ENCODE measurements at places on chromosomes 3 and 15.

DNA sequence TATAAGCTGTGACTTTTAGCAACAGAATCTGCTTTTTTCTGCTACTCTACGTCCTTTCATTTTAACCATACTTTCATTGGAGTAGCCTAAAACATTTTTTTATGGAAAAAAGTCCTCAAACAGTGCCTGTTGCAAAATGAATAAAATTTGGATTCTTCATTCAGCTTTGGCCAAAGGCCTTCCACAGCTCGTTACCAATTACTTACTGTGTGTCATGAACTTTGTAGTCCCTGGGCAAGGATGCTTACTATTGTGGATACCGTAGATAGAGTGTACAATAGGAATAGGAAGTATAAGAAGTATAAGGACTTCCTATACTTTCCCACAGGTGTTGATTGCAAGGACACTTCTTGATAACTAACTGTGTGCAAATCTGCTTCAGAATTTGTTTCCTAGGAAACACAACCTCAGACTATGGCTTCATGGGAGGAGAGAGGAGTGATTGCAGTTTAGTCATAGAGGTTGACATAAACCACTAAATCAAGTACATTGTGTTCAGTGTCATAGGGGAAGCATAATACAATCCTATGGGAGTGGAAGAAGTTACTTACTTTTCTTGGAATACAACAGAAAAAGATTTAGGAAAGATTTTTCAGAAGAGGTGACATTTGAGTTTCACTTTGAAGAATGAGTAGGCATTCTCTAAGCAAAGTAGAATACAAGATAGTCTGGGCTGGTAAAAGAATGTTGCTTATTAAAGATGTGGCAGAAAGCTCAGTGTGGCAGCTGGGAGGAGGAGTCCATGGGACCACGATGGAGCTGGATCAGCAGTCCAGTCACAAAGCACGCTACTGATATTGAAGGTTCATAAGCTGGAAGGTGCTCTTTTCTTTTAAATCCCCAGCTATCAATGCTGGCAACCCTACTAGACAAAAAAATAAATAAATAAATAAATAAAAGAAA is 309.7 kb upstream of the TPRG1 start:
- DNase-seq: no peak

GRCh38 chr3:168885028-168885427 is 778.5 kb downstream of the MECOM start:
- DNase-seq: no peak

DNA sequence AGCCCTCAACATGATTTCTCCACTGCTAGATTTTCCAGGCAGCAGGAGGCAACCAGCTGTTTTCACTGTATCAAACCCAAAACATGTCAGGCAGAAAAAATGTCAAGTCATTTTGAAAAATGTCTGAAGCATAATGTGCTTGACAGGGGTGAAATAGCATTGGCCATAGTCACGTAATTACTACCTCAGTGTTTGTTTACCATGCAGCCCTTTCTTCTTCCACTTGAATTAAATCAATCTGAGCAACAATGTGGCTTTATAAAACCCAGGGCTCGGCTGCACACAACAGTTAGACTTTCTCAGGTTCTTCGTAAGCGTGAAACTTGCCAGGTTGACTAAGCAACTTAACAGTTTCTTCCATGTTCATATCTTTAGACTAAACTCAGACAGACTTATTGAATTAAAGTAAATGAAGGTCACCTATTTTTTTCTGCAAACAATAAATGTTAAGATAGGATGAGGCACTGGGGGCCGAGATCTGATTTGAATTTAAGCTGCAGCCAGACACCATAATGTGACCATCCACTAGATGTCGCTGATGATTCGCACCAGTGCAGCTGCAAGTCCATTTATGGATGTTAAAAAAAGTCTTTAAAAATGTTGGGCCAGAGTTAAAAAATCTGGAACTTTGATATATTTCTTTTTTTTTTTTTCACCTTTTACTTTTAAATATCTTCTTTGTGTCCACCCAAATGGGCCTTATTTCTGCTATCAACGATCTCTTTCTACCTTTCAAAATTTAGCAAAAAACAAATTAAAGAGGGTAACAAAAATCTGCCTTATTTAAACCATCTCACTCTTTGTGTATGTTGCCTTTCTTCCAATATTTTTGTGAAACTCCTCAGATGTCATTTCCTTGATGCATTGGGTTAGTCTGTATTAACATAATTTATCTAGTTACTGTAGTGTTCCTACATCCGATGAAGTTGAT is 305.9 kb downstream of the CACNA2D3 start:
- DNase-seq: no peak

- DNase-seq: no peak
Measured at GRCh38 chr3:196514913-196515621, at the start of gene SMCO1. TSS of gene SMCO1 (minus strand) at chr3:196515346. CDS start at chr3:196515209, 137 bp downstream.

DNA sequence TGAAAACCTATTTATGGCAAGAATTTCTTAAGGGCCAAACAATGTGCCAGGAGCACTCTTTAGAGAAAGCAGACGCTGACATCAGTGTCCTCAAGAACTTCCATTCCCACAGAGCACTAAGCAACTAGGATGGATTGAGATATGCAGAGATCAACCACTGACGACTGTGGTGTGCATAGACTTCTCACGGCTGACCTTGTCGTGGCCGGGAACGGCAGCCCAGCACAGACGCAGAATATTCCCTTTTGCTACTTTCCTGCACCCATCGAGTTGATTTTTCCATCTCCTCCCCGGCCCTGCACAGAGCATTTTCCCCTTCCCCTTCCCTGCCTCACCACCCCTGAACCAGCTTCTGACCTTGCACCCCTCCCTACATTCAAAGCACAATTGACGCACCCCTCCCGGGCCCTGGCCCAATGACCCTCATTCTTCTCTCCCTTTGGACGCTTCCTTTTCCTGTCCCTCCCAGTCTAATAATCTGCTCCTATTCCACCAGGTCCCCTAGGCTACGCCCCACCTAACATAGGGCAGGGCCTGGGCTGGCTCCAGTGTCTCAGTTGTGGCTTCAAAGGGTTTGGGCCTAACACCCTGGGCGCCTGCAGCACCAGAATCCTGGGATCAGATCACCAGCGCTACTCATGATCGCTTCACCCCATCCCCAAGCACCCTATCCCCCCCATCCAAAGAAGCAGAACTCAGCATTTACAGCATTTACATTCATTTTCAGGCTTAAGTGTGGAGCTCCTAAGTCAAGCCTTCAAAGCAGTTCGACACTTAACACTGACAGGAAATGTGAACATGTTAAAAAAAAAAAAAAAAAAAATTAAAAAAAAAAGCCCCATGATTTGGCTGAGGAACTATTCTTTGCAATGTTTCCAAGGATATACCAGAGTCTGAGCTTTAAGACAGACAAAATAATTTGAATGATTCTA is 151.2 kb downstream of the FOXP1 start:
- no peak for DNase-seq

DNA sequence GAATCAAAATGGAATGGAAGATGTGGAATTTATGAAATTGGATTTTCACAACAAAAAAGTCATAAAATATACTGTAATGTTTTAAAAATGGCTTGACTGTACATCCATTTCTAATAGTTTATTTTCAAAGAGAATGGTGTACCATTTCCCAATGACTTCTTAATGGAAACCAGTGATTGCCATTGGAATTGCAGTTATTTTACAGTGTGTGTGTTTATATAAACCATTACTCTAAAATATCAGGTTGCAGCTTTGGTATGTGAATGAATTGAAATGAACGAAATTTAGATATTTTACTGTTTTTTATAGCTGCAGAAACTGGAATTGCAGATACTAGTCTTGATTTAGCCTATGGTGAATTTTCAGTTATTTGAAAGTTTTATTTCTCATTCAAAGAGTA is 165.6 kb downstream of the UBE2E2 start:
- DNase-seq: no peak

DNA sequence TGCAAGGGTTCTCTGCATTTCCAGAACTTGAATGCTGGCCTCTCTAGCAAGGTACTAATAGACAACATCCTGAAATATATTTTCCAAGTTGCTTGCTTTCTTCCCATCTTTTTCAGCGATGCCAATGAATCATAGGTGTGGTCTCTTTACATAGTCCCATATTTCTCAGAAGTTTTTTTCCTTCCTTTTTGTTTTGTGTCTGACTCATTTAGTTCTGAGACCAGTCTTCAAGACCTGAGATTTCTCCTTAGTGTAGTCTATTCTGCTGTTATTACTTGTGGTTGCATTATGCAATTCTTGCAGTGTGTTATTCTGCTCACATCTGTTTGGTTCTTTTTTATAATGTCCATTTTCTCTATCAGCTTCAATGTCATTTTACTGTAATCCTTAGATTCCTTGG is 1265.0 kb upstream of the ALCAM start:
- DNase-seq: no peak

DNA sequence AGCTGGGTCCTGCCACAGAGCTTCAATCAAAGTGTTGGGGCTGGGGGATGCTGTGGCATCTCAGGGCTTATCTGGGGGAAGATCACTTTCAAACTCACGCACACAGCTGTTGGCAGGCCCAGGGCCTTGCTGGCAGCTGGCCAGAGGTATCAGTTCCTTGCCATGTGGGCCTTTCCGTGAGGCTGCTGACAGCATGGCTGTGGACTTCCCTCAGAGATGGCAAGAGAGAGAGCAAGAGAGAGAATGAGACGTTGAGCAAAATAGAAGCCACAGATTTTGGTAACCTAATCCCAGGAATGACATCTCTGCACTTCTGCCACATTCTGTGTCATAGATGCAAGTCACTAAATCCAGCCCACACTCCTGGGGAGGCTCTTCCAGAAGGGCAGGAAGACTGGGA is 91.0 kb downstream of the TPRG1 start:
- DNase-seq: no peak

DNA sequence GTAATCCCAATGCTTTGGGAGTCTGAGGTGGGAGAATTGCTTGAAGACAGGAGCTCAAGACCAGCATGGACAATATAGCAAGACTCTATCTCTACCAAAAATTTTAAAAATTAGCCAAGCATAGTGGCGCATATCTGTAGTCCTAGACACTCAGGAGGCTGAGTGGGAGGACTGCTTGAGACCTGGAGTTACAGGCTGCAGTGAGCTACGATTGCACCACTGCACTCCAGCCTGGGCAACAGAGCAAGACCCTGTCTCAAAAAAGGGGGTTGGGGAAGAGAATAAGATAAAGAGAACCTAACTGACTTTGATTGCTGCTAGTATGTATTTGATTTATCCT is 755 bp downstream of the CD200R1 start:
- DNase-seq: no peak

- no peak for DNase-seq
Measured at GRCh38 chr3:100994187-100994586, 966 bp upstream of the ABI3BP start.
